Activated CD4-positive, alpha-beta T cell treated with anti-CD3 and anti-CD28 coated beads, Interleukin-10, Interleukin-2, amounts not matched to agents 100 ng/mL and 50 ng/mL, durations not matched to agents 16 hours and 8 hours (primary cell): ENCODE measurements at places on chromosomes 16 and 17.

GRCh38 chr17:79005063-79005861 is 4.3 kb downstream of the CANT1 start:
- no peak for DNase-seq

GRCh38 chr16:78022347-78023060 is at the start of gene CLEC3A:
Gene CLEC3A (plus strand): TSS chr16:78022548. CDS start chr16:78022627, 79 bp downstream.
- no peak for DNase-seq

DNA sequence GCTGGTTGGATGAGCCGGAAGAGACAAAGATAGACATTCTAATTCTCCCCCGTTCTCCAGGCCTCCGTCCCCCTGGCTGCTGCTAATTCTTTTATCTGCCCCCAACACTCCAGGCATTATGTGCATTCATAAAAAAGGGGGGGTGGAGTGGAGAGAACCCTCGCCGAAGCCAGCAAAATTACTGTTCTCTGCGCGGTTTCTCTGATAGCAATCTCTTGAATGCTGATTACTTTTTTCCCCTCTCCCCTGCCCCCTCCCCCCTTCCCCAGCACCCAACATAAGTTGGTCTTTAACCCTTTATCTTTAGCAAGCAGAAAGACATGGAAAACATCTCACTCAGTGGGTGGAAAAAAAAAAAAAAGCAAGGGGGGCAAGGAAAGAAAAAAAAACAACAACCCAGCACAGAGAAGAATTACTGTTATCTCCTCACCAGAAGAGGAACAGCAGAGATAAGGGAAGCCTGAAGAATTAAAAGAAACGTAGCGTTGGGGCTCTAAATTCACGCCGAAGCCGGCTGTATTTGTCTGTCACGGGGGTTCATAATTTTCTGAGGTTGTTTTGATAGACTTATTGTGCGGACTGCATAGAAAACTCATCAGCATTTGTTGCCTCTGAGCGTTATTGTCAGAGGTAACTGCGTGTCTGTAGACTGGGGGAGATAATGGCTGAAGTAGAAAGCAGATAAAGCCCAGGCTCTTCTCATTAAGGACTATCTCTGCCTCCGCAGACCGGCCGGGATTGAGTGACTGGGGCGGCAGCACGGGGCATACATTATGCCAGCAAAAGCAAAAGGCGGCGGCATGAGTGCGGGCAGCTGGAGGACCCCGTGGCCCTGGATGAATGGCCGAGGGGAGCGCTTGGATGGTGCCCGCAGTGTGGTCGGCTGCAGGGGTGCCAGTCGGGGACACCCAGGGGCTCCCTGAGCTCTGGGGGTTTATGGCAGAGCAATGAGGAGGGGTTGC is 126.9 kb downstream of the MRM1 start:
- DNase-seq, result peak; percentile 27

- DNase-seq, result no peak
Observed at GRCh38 chr17:54883939-54884338, 16.7 kb upstream of the TOM1L1 start.

DNA sequence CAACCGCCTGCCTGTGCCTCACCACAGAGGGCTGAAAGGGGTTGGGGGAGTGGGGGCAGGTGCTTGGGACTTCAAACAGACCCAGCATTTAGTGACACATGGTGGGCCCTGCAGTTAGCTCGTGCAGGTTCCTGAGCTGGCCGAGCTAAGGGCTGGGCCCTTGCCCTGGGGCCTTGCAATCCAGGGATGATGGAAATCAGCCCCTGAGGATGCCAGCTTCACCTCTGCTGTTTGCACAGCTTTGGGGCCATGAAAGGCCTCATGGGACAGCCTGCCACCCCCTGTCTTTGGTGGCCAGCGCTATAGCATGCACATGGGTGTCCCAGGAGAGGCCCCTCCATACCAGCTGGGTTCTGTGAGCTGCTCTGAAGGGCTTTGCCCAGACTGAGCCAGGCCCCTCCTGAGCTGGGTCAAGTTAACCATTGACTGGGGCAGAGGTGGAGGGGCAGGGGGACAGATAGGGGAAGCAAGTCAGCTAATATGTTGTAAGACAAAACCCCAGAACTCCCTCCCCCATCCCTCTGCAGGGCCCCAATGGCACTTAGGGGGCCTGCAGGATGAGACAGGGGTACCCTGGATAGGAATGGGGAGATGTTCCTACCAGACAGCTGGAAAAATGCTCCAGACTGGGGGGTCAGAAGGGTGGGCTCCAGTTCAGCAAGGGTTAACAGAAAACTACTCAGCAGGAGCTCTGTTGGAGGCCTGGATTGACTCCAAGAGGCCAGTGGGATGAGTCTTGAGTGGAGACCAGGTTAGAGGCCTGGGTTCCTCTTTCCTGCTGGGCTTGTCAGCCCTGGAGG is 692 bp downstream of the PRR15L start:
- DNase-seq, result no peak

DNA sequence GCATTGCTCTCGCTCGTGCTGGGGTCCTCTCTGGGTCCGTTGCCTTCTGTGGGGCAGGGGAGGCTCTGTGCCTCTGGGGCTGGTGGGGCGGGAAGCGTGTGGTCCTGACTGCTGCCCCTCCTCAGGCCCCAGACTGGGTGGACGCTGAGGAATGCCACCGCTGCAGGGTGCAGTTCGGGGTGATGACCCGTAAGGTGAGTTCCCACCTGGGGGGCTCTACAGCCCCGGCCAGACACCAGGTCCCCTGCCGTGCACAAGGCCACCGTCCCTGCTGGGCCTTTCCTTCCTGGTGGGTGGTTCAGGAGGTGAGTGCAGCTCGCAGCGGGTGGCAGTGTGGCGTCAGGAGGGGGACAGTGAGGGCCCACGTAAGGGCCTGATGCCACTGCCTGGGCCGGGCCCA is 6.7 kb downstream of the HGS start:
- no peak for DNase-seq

DNA sequence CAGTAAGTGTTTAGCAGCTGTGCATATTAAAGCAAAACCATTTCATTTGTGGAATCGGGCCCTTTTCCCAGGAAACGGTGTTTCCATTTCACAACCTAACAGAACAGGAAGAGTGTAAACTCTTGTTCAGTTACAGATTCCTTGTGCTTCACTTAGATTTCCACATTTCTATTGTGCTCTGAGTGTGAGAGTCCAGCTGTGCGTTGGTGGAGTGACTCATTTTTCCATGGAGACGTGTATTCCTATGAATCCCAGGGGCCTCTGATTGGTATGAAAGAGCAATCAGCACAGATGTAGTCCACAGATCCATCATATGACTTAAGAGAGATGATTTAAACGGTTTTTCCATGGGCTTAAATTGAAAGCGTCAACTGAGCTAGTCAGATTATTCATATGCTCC is 13.3 kb upstream of the CAVIN1 start:
- DNase-seq, result no peak

DNA sequence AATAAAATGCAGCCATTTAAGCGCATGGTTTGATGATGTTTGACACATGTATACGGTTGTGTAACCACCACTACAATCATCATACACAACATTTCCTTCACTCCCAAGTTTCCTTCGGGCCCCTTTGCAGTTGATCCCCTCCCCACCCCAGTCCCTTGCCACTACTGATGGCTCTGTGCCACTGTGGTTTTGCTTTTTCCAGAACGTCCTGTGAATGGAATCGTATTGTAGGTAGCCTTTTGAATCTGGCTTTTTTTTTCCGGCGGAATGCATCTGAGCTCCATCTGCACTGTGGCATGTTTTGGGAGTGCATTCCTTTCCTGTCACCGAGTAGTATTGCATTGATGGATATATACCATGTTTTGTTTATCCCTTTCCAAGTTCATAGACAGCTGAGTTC is 15.1 kb upstream of the MAP2K3 start:
- DNase-seq, result no peak
